ENCODE measurements at places on chromosomes 4 and X.

DNA sequence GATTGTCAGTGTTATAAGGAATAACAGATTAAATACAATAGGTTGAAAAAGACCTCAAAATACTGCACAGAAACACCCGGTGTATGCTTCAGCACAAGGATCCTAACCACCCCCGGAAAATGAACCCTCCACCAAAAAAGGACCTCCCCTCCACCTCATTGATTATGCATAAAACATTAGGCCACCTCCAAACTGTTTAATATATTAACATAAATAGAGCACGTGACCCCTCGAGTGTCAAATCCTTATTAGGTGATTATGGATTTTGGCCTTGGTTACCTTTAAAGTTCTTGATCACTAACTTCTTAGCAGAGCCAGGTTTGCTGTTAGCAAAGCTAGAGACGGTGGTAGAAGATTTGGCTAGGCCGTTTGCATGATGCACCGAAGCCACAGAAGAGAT lies 958 bp downstream of the CUL4B start:
- DNase-seq = no peak

GRCh38 chr4:88756149-88756548 lies 58.5 kb upstream of the NAP1L5 start:
- DNase-seq = no peak

DNA sequence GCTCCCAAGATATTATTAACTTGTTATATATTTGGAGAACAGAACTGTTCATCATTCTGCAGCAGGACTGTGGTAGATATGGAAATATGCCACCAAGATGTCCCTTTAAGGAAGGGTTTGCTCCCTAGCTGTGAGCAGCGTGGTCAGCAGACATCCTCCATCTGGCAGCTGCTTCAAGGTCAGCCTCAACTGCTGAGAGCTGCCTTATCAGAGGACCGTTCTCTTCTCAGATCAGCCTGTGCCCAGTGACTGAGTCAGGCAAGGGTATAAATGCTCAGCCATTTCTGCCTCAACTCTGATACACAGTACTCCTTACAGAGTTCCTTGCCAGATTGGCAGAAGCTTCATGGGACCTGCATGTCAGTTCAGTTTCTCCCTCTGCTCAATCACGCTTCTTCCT lies 63.4 kb upstream of the MAGEB2 start:
- DNase-seq = no peak

DNA sequence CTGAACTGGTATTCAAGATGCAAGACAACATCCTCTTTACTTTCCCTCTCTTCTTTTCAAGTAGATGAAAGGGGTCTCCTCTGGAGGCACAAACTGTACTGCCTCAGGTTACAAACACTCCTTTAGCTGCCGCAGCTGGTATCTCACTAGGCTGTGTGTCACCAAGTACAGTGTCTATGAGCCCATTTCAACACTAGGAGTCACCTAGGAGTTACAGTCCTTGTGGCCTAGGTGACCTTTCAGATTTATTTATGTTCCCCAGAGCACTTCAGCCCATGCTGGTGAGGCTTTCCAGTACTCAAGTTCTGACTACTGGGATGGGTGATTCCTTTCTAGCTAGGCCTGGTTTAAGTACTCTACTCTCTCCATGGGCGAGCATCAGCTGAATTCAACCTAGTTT lies 32.4 kb upstream of the TMLHE start:
- DNase-seq = no peak

GRCh38 chr4:72665171-72665968 lies 96.3 kb upstream of the ADAMTS3 start:
- DNase-seq = no peak

DNA sequence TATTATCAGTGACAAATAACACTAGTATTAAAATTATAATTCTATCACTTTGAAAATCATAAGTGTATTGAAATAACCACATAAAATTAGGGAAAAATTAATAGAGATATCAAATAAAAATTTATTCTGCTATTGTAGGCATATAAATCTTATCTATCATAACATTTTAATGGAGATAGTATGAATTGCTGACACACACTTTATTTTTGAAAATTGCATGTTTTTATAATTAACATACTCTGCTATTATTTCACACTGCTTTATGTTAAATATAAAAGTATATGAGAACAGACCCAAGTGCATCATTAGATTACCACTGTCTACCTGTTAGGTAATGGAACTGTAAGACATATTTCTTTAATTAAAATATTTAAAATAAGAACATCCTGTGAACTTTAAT lies 2150.2 kb downstream of the ARAP2 start:
- DNase-seq = no peak

DNA sequence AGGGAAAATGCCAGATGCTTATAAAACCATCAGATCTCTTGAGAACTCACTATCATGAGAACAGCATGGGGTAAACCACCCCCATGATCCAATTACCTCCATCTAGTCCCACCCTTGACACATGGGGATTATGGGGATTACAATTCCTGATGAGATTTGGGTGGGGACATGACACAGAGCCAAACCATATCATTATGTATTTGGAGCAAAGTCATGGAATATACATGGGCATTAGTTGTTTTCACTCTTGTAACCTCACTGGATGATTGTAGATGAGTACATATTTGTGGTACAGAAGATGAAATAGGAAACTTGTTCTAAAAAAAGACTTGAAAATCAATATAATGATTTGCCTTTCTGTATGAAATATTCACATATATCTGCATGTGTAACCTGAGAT lies 674.5 kb upstream of the BOD1L1 start:
- no peak for DNase-seq

- no peak for DNase-seq
Observed at GRCh38 chr4:41514766-41515481, 23.0 kb upstream of the LIMCH1 start.

DNA sequence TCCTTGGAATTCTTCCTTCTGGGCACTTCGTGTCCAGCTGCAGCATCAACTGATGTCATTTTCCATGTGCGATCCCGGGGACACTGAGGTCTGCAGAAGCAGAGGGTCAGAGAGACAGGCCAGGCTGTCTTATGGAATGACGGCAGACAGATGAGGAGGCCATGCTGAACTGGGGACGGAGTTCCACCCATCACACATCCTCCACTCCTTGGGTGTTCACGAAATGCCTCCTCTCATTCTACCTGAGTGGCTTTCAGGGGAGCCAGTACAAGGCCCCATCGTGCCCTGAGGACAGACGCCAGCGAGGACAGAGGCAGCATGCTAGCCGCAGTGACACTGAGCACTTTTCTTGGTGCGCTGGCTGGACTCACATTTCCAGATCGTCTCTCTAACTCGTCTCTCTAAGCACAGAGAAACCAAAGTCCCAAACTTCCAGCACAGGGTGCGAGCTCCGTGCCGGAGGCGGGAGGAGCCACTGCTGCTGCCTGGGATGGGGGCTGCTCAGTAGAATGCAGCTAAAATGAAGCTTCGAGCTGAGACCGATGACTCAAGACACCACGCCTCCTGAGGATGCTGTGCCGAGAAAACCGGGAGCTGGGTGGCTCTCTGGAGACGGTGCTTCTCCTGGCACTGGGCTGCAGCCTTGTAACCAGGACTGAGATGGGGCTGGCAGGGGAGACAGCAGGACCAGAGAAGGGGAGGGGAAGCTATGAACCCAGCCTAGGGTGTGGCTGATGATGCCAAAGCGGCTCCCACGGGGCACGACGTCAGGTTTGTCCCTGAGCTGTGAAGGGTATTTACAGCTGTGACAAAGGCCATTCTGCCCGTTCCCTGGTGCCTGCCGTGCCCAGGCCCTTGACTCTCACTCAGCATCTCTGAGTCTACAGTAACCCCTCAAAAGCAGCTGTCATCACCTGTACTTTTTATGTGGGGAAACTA lies 8.2 kb downstream of the ABLIM2 start:
- DNase-seq = no peak

DNA sequence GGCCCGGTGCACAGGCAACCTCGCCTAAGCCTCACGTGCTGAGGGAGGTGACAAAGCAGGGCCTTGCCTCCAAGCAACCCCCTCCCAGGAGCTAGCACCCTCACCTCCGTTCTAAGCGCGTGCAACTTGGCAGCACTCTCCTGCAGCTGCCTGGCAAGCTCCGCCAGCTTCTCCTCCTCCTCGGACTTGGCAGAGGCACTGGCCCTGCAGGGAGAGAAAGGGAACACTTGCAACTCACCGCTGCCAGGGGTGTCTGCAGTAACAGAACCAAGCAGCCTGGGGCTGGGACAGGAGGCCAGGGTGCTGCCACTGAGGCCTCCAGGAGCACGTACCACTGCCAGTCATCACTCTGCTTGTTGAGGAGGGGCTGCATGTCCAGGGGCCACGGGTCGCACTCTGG lies 10.3 kb upstream of the TREX2 start:
- no peak for DNase-seq

DNA sequence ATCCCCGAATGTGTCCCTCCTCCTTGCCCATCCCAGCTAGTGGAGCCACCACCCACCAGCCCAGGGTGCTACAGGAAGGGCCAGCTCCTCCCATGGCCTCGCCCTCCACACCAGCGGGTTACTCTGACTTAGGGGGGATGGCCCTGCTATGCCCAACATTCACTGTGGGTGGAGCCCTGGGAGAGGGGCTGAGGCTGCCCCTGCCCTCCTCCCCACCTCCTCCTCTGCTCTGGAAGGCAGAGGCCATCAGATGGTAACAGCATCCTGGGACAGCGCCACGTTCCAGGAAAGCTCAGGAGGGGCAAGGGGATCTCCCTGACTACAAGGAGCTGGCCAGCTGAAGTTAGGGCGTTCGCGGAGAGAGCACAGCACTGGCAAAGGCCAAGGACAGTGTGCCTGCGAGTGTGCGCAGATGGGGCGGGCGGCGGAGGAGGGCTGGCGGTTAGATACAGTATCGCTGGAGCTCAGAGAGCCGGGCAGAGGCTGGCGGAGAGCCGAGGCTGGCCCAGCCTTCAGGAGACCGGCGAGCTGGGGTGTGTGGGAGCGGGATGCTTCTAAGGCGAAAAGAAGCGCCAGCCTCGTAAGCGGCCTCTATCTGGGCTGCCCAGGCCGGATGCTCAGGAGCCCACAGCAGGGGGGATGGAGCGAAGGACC lies 1.5 kb downstream of the JAKMIP1 start:
- DNase-seq = no peak

- DNase-seq = no peak
Observed at GRCh38 chr4:1784789-1785591, 8.1 kb upstream of the FGFR3 start.

- DNase-seq = no peak
Observed at GRCh38 chr4:130814896-130815295, 1718.9 kb downstream of the C4orf33 start.

DNA sequence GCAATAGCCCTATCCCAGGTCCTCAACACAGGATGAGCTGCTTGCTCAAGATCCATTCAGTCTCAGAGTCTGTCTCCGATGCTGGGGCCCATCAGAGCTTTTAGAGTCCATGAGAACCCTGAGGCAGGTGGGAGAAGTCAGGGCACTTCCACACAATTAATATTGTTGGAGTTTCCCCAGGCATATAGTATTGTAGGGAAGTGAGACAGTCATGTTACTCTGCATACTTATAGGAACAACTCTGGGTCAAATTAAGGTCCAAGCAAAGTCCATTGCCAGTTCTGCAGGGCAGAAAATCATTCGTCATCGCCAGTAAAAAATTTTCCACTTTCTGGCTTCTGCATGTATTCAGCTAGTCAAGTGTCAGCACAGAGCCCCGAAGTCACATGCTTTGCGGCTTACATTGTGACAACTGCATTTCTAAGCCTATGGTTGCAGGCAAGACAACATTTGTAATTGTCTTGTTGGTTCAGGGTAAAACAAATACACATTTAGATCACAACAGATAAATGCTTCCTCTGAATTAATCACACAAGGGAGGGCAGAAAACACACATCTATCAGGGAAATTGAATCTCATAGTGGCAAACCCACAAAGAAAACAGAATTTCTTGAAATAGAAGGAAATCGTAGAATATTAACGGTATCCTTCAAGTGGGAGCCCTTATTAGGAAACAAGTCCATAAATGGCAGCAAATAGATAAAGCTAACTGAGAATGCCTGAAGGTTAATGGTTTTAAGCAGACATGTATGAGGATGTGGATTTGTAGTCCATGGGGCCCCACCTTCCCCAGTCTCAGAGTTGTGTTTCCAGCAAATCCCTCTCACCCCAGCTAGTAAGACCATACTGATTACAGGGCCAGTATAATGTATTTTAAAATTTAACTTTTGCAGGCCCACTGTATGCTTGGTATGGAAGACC lies 412.1 kb upstream of the RASGEF1B start:
- DNase-seq = no peak

- no peak for DNase-seq
Observed at GRCh38 chrX:70477734-70478075, 33.1 kb downstream of the DLG3 start.

DNA sequence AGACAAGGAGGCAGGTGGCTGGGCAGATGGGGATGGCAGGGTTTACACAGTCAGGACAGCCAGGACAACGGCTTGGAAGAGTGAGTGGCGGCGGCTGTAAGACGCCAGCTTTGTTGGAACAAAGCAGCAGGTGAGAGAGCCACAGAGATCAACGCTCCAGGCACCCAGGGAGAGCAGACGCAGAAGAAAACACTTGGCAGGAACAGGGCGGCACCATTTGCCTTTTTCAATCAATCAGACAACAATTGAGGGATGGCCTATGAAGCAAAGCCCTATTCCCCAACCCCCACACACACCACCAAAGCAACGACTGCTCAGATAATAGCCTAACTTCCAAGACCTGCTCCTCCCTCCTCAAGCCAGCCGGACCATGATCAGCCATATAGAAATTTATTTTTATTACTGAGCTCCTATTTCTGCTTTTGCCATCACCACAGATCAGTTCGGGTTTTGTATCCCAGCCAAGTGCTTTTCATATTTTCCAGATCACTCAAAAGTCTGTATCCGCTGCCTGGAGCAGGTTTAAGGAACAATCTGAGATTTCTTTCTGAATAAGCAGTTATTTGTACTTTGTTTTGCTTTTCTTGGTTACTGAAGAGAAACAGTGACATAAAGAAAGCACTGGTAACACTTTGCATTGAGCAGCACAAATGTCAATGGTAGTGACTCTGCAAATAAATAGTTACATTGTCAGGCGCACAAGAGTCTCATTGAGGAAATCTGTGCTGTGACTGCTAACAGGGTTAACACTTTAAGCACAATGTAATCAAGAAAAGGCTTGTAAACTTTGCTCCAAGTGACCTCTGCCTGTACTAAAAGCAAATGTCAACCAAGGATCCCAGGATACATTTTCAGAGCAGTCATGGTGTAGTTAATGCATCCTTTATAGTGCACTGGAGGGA lies 81.8 kb upstream of the RBPJ start:
- DNase-seq = no peak

DNA sequence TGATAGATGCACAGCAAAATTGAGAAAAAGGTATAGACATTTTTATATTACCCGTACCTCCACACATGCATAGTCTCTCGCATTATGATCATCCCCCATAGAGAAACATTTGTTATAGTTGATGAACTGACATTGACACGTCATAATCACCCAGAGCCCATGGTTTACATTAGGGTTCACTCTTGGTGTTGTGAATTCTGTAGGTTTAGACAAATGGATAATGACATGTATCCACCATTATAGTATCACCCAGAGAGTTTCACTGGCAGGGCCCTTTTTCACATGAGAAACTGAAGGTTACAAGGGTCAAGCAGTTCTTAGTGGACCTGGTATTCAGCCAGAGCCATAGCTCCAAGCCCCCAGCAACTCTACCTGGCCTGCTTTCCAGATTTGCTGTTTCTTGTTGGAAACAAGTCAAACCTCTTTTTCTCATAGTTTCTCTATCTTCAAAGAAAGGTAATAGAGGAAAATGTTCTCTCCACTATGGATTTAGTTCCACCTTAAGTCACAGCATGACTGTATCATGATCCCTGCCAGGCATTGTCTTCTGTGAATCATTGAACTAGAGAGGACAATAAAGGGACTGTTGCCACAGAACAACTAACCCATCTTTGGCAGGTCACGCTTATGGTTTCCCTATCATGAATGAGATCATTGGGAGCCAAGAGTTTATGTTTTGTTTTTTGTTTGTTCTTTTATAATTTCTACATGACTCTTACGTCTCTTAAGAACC lies 64.0 kb downstream of the HHIP start:
- DNase-seq = no peak

Measured in T-helper 17 cell (primary cell).